Activated T-cell treated with anti-CD3 and anti-CD28 coated beads, Interleukin-2, amount 50 U/mL, for 1 hour (primary cell): ENCODE measurements at places on chromosomes 12 and 14.

- DNase-seq = no peak
Observed at GRCh38 chr14:87321548-87321947, 671.4 kb downstream of the GALC start.

- no peak for DNase-seq
Observed at GRCh38 chr12:77319166-77319565, 253.8 kb upstream of the E2F7 start.

DNA sequence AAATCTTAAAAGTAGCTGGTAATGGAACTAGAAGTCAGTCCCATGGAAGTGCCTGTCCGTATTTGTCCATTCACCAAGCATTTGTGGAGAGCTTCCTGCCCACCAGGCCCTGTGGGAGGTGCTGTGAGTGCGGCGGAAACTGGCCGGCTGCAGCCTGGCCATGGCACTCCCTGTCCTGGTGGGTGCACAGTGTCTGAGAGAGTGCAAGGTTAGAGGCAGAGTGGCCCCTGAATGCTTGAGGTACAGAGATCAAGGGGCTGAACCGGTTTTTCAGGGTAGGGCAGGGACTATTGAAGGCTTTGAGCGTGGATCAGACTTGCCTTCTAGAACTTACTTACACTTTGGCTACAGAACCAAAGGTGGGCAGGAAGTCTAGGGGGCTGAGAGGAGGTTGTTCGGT, 92.9 kb downstream of the ESR2 start:
- DNase-seq = no peak

GRCh38 chr14:81303258-81303935, 82.6 kb upstream of the GTF2A1 start:
- no peak for DNase-seq

DNA sequence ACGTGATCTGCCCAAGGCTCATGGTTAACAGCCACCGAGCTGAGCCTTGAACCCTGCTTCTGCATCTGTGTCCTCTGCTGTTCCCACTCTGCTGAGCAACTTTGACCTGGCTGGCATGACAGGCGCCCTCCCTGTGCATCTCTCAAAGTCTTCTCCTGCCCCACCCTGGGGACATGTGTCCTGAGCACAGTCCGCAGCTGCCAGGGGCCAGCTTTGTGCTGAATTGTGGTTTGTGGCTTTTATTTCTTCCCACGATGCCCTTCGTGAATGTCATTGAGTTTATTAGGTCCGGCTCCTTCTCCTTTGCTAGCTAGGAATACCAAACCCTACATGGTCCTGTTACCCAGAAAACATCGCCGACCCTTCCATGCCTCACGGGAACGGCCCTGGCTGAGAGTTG, 161.0 kb downstream of the TSPAN9 start:
- no peak for DNase-seq

DNA sequence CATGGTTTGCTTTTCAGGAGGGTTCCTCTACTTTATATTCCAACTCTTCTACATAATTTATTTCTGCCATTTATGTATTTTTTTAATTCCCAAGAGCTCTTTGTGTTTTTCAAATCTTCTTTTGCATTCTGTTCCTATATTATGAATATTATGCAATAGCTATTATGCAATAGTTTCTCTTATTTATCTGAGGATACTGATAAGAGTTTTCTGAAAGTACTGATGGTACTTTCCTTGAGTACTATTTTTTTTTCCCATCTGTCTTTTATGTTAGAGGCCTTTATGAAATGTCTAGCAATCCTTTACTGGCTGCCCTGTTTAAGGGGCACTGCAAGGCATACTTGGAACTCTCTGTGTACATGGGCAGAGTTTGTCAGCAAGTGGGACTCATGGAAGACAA, 93.4 kb downstream of the SLC41A2 start:
- DNase-seq = no peak

GRCh38 chr12:29690728-29691127, 93.0 kb downstream of the TMTC1 start:
- DNase-seq = no peak
